ENCODE measurements at places on chromosomes 16 and 17.

DNA sequence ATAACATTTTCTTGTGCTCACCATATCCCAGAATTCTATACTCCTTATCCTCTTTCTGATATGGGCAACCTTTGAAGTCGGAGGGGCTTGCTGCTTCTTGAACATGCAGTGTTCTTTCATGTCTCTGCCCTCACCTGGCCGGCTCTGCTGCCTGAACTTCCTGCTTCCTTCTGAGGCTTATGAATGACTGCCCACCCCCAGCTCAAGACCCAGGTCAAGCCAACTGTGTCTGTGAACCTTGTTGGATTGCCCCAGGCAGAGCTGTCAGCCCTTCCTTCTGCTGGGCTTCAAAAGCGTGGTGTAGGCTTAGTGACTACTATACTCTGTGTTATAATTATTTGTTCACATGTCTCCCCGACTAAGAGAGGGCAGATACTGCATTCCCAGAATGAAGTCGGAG lies 506.5 kb downstream of the HS3ST4 start:
- DNase-seq, result no peak

- DNase-seq, result no peak
Observed at GRCh38 chr16:67666032-67666551, 458 bp downstream of the ENKD1 start.

DNA sequence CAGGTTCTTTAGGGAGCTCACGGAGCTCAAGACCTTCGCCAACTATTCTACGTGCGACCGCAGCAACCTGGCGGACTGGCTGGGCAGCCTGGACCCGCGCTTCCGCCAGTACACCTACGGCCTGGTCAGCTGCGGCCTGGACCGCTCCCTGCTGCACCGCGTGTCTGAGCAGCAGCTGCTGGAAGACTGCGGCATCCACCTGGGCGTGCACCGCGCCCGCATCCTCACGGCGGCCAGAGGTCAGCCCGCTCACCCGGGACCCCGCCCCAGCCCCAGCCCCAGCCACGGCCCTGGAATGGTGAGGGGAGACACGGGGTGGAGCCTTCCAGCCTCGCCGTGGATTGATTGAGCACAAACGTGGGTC lies 13.5 kb downstream of the SARM1 start:
- no peak for DNase-seq

DNA sequence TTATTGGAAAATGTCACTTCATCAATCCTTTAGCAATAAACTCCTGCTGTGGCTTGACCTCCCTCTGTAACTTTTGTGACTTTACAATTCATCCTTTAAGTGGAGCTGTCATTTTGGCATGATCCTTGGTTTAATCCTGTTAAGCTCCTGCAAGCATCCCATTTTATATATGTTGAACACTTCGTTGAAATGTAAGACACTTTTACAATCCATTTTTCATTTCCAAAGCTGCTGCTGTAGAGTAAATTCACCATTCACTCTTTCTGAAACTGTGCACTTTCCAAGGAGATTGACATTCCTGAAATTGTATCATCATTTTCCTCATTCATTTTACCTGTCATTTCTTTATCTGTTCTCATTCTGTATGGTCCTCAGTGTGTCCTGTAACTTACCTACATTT lies 1003.2 kb upstream of the GOT2 start:
- DNase-seq, result no peak

DNA sequence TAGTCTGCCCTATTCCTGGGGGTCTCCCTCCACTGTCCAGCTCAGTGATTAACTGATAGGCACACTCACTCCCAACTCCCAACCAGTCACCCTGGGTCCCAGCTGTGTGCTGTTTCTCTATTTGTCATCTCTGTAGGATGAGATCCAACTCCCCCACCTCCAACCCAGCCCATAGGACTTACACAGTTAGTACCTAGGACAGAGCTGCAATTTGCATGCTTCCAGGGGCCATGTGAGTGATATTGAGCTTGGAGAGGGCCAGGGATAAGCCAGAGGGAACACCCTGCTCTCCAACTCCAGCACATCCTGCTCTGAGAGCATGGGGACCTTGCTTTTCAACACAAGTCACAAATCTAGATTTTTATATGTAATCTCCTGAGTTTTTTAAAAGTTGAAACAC lies 8.8 kb downstream of the C17orf113 start:
- DNase-seq, result no peak

All from stimulated activated CD8-positive, alpha-beta memory T cell treated with anti-CD3 and anti-CD28 coated beads, Interleukin-15, amount 100 ng/mL, for 1 hour (primary cell).